ENCODE measurements at places on chromosomes 6 and 20. TPM values are rescaled to one million over a fixed set of nuclear protein-coding genes. Genes with fewer than 3 reads are reported as not detected.

The SDHAF4 gene
- total RNA-seq: 13.1 TPM

The RSPH4A gene
- not detected for total RNA-seq

The ADGB gene
- total RNA-seq: not detected

The C6orf15 gene
- not detected for total RNA-seq

The ACTL10 gene
- 2.0 TPM for total RNA-seq

The SPTLC3 gene
- 4.8 TPM for total RNA-seq

The CST7 gene
- not detected for total RNA-seq

The SCRT2 gene
- total RNA-seq: not detected

The TINAG gene
- total RNA-seq: not detected

The SLC52A3 gene
- total RNA-seq: not detected

The JPH2 gene
- total RNA-seq: under 0.01 TPM

The C6orf136 gene
- total RNA-seq: 6.8 TPM

The MOXD1 gene
- 13.8 TPM for total RNA-seq
